ENCODE measurements at places on chromosomes 7 and 10.
A peak's percentile ranks its signal among the peaks of the same experiment; 100 is the strongest.

- no peak for DNase-seq
Measured at GRCh38 chr7:156942708-156943090, 6.8 kb upstream of the NOM1 start.

GRCh38 chr7:16271355-16271915 lies 149.9 kb downstream of the CRPPA start:
- DNase-seq: no peak

DNA sequence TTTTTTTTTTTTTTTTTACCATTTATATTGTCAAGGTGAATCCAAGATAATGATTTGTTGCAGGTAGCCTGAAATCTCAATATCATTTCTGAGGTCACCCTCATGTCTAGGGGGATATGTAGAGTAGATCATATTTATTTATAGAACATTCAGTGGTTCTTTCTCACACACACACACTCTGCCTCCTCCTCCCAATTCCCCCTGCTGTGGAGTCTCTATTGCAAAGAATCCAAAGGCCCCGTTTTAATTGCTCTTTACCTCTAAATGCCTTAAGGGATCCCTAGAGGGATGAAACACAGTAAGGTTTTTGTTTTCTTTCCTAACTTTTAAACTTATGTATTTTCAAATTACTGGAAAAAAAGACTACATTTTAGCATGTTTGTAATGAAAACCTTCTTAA lies 170.0 kb downstream of the PRKG1 start:
- no peak for DNase-seq

- no peak for DNase-seq
Measured at GRCh38 chr7:116305485-116306408, 95.4 kb downstream of the TES start.

DNA sequence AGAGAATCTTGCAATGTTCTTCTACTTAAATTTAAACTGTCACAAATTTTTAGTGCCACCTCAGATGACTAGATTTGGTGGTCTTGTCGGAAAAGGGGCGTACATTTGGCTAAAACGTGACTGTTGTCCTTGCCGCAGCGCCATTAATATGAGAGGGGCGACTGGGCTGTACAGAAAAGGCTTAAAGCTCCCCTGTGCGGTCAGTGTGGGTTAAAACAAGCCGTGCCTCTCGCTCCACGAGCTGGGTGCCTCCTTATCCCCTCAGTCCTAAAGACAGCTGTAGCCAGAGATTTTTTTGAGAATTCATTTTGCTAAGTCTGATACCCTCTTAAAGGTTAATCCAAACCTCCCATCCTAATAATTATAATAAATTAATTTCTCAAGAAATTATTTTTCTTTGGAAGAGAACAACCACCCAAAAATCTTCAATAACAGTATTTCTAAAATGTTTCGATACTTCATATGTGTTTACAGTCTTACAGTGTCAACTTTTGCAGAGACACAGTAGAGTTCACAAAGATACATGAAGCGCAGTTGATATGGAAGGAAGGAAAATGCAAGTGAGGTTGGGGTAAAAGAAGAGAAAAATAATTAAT lies 68.6 kb downstream of the C7orf25 start:
- DNase-seq: peak; percentile 80

DNA sequence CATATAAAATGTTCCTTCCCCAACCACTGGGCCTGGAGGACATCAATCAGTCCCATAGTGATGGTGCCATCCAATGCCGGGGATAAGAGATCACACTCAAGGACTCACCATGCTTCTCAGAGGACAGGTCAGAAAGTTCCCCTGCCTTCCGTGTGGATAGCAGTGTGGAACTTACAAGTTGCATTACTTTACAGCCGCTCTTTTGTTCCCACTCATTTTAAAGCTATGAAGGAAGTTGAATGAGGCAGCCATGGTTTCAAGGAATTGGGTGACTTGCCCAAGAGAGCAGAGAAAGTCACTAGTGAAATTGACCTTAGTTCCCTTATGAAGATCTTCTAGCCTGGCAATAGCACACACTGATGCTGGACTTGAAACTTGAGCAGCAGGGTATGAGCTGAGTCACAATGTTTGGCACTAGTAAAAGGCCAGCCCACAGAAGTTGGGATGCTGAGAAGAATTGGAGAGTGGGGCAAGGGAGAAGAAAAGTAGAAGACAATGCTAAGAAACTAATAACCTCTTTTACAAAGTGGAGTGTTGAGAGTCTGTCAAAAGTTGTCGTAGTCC lies 78.7 kb downstream of the CXCL12 start:
- peak; percentile 79 for DNase-seq

DNA sequence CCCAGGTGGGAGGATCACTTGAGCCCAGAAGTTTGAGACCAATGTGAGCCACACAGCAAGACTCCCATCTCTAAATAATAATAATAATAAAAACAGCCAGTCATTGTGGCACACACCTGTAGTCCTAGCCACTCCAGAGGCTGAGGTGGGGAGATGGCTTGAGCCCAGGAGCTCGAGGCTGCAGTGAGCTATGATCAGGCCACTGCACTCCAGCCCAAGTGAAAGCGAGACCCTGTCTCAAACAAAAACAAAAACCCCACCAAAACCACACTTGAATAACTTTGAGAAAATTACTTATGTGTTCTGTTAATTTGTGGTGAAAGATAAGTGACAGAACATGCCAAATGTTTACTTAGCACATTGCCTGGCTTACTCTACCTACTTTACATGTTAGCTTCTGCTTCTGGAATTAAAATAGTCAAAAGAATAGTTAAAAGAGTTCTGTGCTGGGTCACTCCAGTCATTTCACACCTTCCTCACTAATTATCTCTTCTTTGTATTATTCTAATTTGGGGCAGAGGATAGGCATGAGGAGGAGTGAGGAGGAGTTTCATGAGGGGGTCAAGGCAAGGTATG lies 9.8 kb downstream of the TMEM60 start:
- DNase-seq: no peak

DNA sequence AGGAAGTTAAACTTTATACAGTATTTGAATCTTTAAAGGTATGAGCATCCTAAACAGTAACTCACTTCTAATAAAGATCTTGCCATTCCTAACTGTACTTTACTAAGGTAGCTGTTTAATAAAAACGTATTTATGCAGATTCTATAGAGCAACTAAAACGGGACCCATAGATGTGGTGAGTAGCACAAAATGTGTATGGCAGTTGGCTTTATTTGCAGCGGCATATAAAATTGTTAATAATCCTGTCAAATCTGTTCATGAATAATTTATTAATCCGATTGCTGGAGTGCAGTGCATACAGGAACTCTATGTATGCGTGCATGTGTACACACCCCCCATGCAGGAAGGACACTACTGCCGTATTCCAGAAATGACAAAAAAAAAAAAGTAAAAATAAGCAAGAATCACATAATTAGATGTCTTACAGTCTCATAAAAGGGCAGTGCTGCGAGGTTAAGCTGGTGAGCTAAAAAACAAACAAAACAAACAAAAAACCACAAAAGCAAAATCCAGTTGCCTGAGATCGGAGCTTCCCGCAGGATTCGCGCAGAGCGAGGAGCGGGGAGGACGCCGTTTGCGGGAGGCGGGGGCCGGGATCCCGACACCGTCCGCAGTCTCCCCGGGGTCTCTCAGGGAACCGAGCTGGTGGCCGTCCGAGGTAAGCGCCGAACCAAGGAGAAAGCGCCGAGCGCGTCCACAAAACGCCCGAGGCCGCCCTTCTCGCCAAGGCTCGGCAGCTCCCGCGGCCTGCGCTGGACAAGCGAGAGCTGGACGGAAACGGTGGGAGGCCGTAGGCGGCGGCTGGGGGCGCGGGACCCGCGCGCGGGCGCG lies 518 bp upstream of the COMMD3 start:
- no peak for DNase-seq

GRCh38 chr10:60253484-60253883 lies 136.2 kb downstream of the ANK3 start:
- no peak for DNase-seq

DNA sequence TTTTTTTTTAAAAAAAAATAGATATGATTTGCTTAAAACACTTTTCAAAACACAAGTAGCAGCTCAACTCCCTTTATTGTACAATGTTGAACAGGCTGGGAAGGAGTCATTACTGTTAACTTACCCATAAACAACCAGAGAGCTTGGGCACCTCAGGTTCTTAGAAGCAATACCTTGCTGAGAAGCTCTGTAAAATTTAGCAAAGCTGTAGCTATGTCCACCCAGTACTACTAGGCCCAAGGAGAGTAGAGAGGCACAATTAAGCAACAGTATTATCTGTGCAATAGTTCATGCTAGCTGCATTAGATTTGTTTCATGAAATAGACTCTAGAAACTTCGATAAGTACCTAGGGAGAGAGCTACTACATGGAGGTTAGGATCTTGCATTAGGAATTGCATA lies 32.0 kb downstream of the SEMA3A start:
- DNase-seq: no peak

DNA sequence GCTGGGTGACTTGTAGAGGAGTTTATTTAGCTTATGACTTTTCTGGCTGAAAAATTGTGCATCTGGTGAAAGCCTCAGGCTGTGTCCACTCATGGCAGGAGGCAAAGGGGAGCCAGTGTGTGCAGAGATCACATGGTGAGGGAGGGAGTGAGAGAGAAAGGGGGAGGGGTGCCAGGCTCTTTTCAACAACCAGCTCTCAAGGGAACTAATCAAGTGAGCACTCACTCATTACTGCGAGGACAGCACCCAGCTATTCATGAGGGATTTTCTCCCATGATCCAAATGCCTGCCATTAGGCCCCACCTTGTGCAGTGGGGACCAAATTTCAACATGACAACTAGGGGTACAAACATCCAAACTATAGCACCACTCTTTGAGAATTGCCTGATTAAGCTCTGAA lies 590.2 kb downstream of the MAGI2 start:
- DNase-seq: no peak
